ENCODE measurements at places on chromosomes 7 and 10.

GRCh38 chr10:19500959-19501358 is 315.3 kb upstream of the PLXDC2 start:
- no peak for DNase-seq

DNA sequence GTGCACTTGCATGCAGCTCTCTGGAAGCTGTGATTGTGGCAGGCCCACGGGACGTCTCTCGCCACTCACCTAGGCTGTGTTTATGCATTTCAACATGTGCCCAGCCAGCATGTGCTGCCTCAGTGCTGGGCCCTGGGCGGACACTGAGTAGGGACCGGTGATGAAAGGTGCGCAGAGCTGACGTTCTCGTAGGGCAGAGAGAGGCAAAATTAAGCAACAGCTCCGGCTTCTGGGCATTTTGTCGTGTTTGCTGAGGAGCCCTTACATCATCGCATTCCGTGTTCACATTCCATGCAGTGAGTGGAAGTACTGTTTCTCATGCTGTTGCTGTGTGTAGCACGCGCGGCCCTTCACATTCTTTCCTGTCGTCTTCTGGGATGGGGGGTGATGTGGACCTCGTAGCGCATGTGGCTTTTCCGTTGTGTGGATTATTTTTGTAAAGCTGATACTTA is 50.5 kb downstream of the PRF1 start:
- DNase-seq = no peak

DNA sequence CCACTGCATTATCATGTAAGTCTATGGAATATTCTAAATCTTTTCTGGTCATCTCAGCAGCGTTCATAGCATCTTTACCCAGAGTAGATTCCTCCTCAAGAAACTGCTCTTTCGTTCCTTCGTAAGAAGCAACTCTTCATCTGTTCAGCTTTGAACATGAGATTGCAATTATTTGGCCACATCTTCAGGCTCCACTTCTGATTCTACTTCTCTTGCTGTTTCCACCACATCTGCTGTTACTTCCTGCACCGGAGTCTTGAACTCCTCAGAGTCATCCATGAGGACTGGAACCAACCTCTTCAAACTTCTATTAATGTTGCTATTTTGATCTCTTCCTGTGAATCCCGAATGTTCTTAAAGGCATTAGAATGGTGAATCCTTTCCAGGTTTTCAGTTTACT is 12.7 kb downstream of the CHST12 start:
- DNase-seq = no peak

GRCh38 chr10:96794836-96795733 is 37.0 kb upstream of the LCOR start:
- no peak for DNase-seq

GRCh38 chr10:105674448-105674847 is 1033.4 kb downstream of the SORCS3 start:
- DNase-seq = no peak

GRCh38 chr7:130181263-130181605 is 24.0 kb downstream of the TMEM209 start:
- DNase-seq = no peak

DNA sequence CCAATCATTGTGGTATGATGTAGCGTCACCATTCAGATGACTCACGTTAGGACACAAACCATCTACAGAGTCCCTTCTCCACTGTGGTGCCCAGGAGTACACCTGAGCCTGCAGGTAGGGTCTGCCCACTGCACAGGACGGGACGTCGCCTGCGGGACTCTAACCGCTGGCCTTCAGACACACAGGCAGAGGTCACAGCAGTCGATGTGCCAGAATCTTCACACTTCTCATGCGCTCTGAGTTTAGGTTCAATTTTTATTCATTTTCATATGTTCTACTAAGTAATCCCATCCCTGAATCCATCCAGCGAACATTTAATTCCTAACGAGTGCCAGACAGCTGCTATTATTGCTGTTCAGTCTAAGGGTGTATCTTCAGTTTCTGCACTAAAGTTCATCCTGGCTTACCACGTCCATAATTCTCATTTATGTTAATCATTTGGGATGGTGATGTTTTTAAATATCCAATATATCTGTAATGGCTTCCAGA is 73.3 kb downstream of the CXCL12 start:
- no peak for DNase-seq

DNA sequence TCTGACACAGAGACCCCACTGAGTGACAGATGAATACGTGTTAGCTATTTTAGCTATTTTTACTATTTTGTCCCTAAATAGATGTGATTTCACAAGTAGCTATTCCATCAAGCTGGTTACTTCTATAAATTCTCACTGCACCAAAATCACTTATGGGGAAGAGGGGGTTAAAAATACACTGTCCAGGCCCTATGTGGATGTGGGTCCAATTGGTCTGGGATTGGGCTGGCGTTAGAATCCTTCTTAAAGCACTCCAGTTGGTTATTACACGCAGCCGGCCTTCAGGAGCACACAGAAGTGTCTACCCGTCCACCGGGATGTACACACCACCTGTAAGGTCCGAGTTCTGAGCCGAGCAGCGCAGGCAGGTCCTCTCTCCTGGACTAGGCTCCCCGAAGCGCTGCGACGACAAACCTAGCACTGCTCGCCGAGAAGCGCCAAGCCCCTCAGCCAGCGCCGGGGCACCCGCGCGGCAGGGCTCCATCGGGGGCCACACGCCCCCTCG is 222.3 kb upstream of the MKLN1 start:
- DNase-seq = no peak

- no peak for DNase-seq
These were observed 24.8 kb downstream of the FIGNL1 start for GRCh38 chr7:50425318-50425717.

DNA sequence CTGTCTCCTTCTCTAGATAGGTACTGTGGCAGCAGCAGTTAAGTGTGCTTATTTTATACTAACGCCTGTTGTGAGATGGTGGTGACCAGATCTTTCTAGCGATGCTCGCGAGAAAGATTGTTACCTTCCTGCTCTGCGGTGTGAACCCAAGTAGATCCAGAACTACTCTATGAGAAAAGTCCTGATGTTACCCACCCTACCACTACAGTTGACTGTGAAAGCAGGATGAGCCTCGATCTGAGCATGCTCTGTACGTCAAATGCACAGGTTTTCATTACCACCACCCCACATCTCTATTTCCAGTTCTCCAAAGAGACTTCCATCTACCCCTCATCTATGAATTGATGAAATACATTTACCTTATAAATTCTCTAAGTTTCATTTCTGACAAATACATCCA is 64.6 kb upstream of the KCTD7 start:
- no peak for DNase-seq

DNA sequence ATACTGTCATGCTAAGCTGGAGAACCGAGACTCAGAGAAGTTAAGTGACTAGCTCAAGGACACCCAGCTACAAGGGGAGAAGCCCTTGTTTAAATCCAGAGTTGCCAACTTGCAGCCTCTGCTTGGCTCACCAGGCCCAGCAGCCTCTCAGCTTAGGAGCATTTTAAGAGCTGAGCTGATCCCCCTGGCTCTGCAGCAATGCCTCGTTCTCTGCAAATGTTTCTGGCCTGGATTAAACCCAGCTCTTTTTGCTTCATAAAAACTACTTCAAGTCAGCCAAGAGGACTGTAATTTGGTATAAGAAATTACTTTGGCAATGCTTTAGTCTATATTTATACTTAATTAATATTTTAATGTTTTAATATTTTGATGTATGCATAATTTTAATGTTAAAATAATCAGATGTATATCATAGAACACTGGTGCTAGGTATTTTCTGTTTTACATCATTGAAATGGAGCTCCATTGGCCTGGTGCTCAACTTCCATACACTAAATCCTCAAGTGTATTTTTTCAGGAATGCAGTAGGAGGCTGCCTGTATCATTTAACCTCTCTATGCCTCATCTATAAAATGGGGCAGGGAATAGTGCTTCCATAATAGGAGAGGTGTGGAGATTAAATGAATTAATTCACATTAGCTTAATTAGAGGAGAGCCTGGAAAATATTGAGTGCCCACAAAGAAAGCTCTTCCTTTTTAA is 184.2 kb downstream of the EMX2 start:
- DNase-seq = no peak

DNA sequence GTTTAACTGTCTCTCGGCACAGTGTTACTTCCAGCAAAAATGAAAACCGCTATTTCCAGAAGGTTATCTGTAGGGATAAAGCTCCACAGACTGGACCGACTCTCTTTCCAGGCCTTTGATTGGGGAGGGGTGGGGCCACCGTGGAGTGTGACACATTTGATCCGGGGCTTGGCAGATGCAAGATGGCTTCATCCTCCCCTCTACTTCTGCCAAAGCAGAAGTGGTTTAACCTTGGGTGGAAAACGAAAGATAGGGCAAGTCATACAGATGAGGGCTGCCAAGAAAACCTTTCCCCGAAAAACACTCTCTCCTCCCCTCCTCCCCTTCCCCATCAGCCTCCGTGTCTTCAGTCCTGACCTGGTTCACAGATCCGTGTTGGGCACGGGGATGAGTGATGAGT is 139.7 kb upstream of the SH2B2 start:
- no peak for DNase-seq
